ENCODE measurements at places on chromosomes 1 and 21.

DNA sequence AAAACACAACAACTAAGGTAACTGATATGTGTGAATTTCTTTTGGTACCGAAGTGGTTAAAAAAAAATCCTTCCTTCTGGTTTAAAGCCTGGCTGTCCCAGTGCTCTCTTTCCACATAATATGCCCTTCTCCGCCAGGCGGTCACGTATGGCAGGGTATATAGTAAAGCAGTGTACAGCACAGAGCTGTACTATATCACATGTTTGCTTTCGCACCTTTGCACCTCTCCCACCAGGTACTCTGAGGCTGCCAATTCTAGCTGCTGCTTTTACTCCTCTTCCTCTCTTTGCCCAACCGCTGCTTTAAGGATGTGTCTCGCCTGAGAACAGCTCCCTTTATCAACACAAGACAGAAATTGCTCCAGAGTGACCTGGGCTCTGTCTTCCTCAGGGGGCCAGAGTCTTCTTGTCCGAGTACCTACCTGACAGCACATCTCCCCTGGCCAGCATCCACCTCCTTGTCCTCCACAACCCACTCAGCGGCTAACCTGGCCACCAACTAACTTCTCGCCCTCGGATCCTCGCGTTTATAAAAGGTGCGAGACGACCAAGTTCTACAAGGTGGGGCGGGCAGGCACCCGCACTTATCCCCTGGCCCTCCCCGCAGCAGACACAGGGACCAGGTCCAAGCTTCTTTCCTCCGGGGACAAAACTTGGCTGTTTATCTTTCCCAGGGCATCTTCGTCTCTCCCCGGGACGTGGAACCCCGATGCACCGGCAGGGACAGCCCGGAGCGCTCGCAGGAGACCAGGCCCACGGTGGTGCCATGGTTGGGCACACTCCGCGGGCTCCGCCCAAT lies 1.6 kb downstream of the COLGALT2 start:
- no peak for DNase-seq

- no peak for DNase-seq
Observed at GRCh38 chr1:151461694-151462093, 2.4 kb upstream of the POGZ start.

DNA sequence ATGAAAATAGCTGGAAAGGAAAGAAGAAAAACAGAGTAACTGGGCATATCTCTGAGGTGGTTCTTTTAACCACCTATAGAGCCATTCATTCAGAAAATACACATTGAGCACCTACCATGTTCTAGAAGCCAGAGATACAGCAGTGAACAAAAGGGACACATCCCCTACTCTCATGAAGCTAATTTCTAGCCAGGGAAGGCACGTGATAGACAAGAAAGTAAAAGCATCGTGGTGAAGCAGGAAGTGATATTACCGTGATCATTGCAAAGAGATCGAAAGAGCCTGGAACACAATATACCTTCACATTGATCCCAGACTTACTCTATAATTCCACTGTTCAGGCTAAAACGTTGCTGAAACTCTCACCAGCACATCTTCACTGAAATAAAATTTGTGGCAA lies 76.0 kb downstream of the TIAM1 start:
- DNase-seq, result no peak

- DNase-seq, result peak; percentile 77
Observed at GRCh38 chr1:47449822-47450552, 12.1 kb downstream of the FOXD2 start.

DNA sequence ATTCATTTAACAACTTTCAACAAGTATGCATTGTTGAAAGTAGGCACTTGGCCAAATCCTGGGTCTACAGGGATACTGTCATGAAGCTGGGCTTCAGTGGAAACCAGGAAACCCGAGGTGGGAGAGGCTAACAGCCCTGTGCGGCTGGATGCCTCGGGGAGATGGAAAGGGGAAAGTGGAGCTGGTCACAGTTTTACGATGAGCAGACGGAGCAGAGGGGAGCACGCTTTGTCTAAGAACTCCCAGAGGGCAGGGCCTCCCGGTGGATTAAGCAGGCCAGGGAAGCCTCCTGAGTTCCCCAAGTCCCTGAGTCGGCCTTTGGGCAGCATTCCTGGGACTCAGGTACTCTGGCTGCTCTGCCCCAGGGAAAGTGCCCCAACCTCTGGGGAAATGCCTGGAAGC lies 23.8 kb downstream of the STUM start:
- DNase-seq, result no peak

DNA sequence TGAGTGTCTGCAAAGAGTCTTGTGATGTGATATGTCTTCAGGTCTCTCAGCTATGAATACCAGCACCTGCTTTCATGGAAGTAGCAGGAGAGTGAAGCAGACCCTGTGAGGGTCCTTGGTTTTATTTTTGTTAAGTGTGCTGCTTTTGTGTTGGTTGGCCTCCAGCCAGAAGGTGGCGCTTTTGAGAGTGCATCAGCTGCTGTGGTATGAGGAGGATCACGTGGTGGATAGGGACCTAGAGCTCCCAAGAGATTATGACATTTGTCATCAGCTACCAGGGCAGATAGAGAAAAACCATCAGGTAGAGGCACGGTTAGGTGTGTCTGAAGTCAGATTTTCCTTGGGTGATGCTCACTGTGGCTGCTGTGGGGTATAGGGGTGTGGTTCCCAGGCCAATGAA lies 1232.1 kb downstream of the MRPL39 start:
- no peak for DNase-seq

DNA sequence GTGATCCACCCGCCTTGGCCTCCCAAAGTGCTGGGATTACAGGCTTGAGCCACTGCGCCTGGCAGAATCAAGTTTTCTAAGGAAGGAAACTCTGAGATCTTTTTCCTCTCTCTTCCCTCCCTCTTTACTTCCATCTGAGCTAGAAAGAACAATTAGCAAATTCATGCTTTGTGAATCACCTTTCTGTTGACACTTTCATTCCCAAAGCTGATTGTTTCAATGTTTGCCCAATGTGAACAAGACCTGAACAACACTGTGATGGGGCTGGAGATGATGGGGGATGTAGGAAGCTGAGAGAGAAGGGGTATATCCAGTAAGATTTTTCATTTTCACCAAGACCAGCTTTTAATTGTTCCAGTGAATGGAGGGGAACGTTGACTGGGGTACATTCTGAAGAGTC lies 5.7 kb upstream of the TENT5B start:
- DNase-seq, result no peak
